ENCODE measurements at places on chromosomes 3 and 15.

- H3K27ac ChIP-seq: no peak overlapping the region
- H3K4me3 ChIP-seq: no peak overlapping the region
- DNase-seq: no peak
- H3K27me3 ChIP-seq: peaks cover 4% of the 10 kb centered on the region
- H3K36me3 ChIP-seq: no peaks in the 10 kb centered on the region
- peaks cover 6% of the 10 kb centered on the region for H3K4me1 ChIP-seq
These were observed 114.1 kb upstream of the GALNT15 start for GRCh38 chr3:16060358-16060852.

GRCh38 chr3:98784042-98784441 lies 20.9 kb downstream of the ST3GAL6 start:
- peaks cover 32% of the 10 kb centered on the region for H3K36me3 ChIP-seq
- no peaks in the 10 kb centered on the region for H3K27me3 ChIP-seq
- peaks cover 28% of the 10 kb centered on the region for H3K4me1 ChIP-seq
- H3K27ac ChIP-seq: no peak overlapping the region

- no peak overlapping the region for H3K4me3 ChIP-seq
- no peak for DNase-seq
- no peaks in the 10 kb centered on the region for H3K4me1 ChIP-seq
These were observed 27.4 kb downstream of the NKIRAS1 start for GRCh38 chr3:23889386-23889785.

- no peaks in the 10 kb centered on the region for H3K36me3 ChIP-seq
- DNase-seq: no peak
- no peaks in the 10 kb centered on the region for H3K27me3 ChIP-seq
- H3K4me3 ChIP-seq: no peak overlapping the region
- H3K4me1 ChIP-seq: peaks cover 14% of the 10 kb centered on the region
These were observed 78.7 kb upstream of the TSC22D2 start for GRCh38 chr3:150329408-150329807.

GRCh38 chr3:158458464-158458863 lies 112.5 kb upstream of the MLF1 start:
- H3K27ac ChIP-seq: no peak overlapping the region
- no peaks in the 10 kb centered on the region for H3K27me3 ChIP-seq
- H3K36me3 ChIP-seq: no peaks in the 10 kb centered on the region
- H3K4me1 ChIP-seq: peaks cover 9% of the 10 kb centered on the region

GRCh38 chr3:13262493-13263211 lies 157.5 kb downstream of the NUP210 start:
- H3K4me1 ChIP-seq: peaks cover 3% of the 10 kb centered on the region
- no peaks in the 10 kb centered on the region for H3K36me3 ChIP-seq
- DNase-seq: no peak
- no peaks in the 10 kb centered on the region for H3K27me3 ChIP-seq
- peak overlapping the region; percentile 10 for H3K27ac ChIP-seq

DNA sequence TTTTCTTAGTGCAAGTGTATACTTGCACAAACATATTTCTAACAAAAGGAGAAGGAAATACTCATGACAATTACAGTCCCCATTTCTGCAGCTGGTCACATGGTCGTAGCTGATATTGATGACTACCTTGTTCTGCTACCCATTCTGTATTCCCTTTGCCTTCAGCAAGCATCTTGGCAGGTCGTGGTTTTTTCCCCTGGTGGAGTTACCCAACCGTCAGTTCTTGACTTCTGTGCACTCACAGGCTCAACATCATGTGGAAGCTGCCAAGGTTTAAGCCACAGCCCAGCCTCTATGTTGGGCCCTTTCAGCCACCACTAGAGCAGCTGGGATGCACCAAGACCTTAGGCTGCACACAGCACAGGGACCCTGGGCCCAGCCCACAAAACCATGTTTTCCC lies 56.1 kb downstream of the VGLL3 start:
- H3K4me1 ChIP-seq: peaks cover 7% of the 10 kb centered on the region
- no peaks in the 10 kb centered on the region for H3K27me3 ChIP-seq
- H3K4me3 ChIP-seq: no peak overlapping the region
- no peak for DNase-seq
- no peak overlapping the region for H3K27ac ChIP-seq

GRCh38 chr15:38540510-38540909 lies 24.1 kb downstream of the RASGRP1 start:
- no peaks in the 10 kb centered on the region for H3K36me3 ChIP-seq
- DNase-seq: no peak
- H3K27me3 ChIP-seq: peaks cover 2% of the 10 kb centered on the region
- H3K27ac ChIP-seq: no peak overlapping the region

DNA sequence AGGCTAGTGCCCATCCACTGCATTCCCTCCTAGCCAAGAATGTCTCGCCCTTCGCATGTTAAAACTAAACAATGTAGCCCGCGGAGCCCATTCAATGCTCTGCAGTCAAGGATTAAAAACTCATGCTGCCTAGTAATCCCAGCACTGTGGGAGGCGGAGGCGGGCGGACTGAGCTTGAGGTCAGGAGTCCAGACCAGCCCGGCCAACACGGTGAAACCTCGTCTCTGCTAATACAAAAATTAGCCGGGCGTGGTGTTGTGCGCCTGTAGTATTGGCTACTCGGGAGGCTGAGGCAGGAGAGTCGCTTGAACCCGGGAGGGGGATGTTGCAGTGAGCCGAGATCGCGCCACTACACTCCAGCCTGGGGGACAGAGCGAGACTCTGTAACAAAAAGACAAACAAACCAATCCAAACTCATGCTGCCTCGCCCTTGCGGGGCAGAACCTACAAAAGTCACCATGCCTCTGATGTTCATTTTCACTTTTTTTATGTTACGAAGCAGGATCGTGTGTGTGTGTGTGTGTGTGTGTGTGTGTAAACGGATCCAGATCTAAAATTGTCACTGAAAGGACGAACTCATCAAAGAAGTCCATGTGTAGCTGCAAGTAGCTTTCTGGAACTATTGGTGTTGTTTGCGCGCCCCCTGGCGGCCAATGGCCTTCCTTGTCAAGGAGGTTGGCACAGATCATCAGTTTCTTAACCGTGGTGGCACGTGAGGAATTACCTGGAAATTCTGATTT lies 54.8 kb upstream of the SPESP1 start:
- peak overlapping the region; percentile 12 for H3K27ac ChIP-seq
- H3K27me3 ChIP-seq: peaks cover 33% of the 10 kb centered on the region
- H3K36me3 ChIP-seq: no peaks in the 10 kb centered on the region
- DNase-seq: peak; percentile 87
- peak overlapping the region; percentile 75 for H3K4me3 ChIP-seq

DNA sequence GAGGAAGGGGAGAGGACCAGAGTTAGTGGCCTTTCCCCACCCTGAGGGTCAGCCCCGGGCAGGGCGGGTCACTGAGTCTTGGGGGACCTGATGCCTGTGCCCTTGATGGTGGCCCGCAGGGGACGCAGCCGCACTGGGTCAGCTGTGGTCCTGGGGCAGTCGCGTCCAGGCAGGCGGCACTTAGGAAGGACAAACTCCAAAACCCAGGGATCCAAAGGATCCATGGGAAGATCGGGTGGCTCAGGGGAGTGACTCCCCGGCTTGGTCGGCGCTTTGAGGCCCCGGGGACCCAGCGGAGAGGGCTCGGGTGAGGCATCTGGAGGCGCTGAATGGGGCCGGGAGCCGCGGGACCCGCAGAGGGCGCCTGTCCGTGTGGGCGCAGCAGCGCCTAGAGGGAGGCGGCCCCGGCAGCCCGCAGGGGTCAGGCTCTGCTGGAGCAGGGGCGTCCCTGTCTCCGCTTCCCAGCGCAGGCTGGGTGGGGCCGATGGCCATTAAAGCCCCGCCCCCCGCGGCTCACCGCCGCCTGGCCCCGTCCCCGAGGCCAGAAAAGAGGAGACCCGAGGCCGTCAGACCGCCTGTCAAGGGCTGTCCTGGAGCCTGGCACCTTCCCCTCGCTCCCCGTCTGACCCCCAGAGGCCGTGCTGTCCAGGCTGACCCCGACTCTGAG lies 17.5 kb downstream of the CIDEC start:
- peaks cover 11% of the 10 kb centered on the region for H3K27me3 ChIP-seq
- DNase-seq: peak; percentile 52
- H3K27ac ChIP-seq: no peak overlapping the region

- DNase-seq: no peak
- no peak overlapping the region for H3K4me3 ChIP-seq
- H3K36me3 ChIP-seq: no peaks in the 10 kb centered on the region
- H3K4me1 ChIP-seq: no peaks in the 10 kb centered on the region
These were observed 27.6 kb upstream of the RTP4 start for GRCh38 chr3:187340578-187340977.

DNA sequence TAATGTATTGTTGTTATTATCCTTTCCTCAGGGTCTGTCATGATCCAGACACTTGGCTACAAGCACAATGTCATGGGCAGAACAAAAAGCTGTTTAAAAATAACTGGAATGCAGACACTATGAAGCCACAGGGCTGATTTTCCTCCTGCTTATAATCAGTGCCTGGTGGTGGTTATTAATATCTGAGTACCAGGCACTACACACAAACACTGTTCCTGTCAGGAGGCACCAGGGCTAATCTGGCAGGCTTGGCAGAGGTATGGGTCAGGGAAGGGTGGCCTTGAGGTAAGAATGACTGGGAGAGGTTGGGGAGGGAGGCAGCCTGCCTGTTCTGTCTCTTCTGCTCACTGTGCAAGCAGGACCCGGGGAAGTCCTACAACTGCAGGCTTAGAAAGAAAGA lies 67.2 kb downstream of the WDR76 start:
- H3K27me3 ChIP-seq: no peaks in the 10 kb centered on the region
- peaks cover 3% of the 10 kb centered on the region for H3K36me3 ChIP-seq
- no peak overlapping the region for H3K4me3 ChIP-seq
- no peak for DNase-seq
- H3K4me1 ChIP-seq: peaks cover 13% of the 10 kb centered on the region

DNA sequence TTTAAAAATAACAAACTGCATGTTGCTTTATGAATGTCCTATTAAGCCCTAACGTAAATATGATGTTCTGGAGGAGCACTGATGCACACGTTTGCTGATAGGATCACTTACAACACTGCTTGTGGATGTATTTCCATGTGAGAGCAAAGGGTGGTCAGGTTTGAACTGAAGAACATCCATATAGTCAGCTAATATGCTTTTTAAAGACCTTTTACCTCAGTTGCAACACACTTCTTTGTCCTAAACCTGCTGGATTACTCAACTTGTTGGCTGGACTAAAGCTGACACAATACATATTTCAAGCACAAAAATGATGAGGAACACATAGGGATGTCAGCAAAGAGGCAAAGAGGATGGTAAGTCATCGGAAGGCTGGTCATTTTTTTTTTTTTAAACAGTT lies 186.6 kb downstream of the TIGIT start:
- DNase-seq: no peak
- no peaks in the 10 kb centered on the region for H3K36me3 ChIP-seq

- no peaks in the 10 kb centered on the region for H3K36me3 ChIP-seq
- no peaks in the 10 kb centered on the region for H3K4me1 ChIP-seq
- peaks cover 5% of the 10 kb centered on the region for H3K27me3 ChIP-seq
- no peak overlapping the region for H3K4me3 ChIP-seq
These were observed 134.8 kb upstream of the MB21D2 start for GRCh38 chr3:193052354-193053045.

- H3K27me3 ChIP-seq: no peaks in the 10 kb centered on the region
- no peak overlapping the region for H3K4me3 ChIP-seq
- no peak overlapping the region for H3K27ac ChIP-seq
- no peak for DNase-seq
These were observed 392.4 kb upstream of the ALCAM start for GRCh38 chr3:104974316-104974715.

- no peaks in the 10 kb centered on the region for H3K36me3 ChIP-seq
- peaks cover 22% of the 10 kb centered on the region for H3K4me1 ChIP-seq
- no peak overlapping the region for H3K27ac ChIP-seq
- no peak for DNase-seq
These were observed 13.1 kb upstream of the ETV5 start for GRCh38 chr3:186121968-186122367.

DNA sequence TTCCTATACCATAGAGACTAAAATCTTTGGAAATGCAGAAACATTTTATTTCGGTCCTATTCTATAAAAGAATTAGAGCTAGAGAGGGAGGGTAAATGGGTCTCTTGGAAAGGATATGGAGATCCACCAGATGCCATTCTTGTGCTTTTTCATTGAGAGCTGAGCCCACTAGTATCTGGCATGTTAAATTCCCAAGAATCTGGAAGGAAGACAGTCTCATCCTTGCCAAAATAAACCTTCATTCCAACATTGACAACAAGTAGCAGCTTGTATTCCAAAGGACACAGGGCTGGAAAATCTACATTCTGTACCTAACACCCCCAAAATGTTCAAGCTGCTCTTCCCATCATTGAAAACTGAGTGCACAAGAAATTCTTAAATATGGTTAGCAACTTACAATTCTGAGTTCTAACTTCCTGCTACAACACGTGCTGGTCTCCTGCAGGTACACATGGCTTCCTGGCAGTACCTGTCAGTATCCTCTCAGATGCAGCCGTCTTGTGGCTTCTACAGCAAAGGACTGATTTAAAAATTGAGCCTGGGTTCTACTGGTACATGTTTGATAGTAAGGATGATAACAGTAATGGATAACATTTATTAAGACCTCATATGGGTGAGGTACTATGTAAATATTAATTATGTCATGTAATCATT lies 348.1 kb downstream of the SV2B start:
- peaks cover 7% of the 10 kb centered on the region for H3K27me3 ChIP-seq
- H3K36me3 ChIP-seq: no peaks in the 10 kb centered on the region
- no peaks in the 10 kb centered on the region for H3K4me1 ChIP-seq
- H3K4me3 ChIP-seq: no peak overlapping the region
- no peak overlapping the region for H3K27ac ChIP-seq
- DNase-seq: no peak

DNA sequence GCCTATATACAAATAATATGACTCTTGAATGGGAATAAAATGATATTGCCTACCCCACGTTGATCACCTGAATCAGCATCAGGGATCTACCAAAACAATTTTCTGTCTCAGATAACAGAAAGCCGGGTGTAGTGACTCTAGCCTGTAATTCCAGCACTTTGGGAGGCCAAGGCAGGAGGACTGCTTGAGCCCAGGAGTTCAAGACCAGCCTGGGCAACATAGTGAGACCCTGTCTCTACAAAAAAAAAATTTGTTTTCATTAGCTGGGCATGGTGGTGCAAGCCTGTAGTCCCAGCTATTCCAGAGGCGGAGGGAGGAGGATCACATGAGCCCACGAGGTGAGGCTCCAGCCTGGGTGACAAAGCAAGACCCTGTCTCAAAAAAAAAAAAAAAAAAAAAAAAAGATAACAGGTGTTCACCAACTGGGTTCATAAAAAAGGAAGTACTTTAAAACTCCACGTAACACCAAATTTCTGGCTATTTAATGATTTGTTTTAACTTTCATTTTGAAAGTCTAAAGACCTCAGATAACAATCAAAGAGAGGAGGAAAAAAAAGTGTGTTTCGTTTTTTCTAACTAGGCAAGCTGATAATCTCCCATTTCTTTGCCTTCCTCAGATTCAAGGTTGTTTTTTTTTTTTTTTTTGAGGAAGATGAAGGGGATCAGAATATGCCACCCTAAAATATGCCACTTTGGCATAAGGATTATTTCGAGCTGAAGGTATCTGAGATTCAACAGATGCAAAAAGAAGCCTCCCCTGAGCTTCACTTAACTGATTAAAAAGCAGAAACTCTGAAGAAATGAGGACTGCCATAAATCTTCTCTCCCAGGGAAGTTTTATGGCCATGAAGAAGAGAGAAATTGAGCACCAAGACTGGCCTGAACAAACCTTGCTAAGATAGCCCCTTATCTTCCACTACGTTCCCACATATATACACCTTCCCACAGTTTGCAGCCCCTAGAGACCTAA lies 44.1 kb downstream of the TRANK1 start:
- H3K27ac ChIP-seq: no peak overlapping the region
- H3K36me3 ChIP-seq: peaks cover 13% of the 10 kb centered on the region
- no peak overlapping the region for H3K4me3 ChIP-seq
- no peak for DNase-seq
- no peaks in the 10 kb centered on the region for H3K27me3 ChIP-seq
- H3K4me1 ChIP-seq: peaks cover 1% of the 10 kb centered on the region
